ENCODE measurements at places on chromosomes 4 and X.

DNA sequence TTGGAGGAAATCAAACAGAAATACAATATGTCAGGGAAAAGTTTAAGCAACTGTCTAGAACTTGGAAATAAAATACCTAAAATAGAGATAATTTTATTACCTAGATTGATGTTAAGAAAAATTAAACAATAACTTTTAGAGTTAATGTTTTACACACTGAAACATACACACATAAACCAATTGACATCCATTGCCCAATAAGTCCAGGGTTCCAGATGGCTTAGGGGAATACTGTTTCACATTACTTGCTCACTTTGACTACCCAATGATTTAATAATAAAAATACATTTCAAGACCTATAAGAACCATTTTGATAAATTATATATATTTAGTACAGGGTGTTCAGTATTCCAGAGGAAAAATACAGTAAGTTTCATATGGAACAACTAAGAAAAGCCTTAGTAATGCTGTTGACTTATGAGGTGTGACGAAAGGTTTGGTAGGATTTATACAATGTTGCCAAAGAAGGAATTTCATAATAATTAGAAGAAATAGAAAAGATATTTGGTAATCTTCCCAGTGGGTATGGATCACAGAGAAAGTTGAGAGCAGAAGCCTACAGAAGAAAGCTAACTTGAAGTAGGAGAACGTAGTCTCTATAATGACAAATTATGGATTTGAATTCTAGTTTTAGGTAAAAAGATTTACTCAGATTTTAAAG is 23.0 kb upstream of the UGT2B4 start:
- no peak for DNase-seq

DNA sequence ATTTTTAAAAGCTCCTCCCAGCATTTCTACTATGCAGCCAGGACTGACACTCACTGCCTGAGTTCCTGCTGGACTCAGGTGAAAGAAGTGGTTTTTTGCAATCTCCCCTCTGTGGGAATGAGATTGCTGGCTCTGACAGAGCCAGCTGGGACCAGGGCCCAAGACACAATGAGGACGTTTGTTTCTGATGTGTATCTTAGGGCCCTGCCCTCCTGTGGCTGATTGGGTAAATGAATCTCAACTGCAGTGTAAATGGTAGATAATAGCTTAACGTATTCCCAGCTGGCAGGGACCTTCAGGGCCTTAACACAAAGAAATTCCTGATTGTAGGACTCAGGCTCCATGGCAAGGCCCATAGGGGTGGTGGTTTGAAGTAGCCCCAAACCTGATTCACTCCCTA is 85.8 kb upstream of the PRPS1 start:
- DNase-seq, result no peak

- DNase-seq, result no peak
These were observed 29.0 kb upstream of the CCNG2 start for GRCh38 chr4:77127837-77128621.

- DNase-seq, result no peak
These were observed 393.6 kb downstream of the GPAT3 start for GRCh38 chr4:83929550-83929949.

DNA sequence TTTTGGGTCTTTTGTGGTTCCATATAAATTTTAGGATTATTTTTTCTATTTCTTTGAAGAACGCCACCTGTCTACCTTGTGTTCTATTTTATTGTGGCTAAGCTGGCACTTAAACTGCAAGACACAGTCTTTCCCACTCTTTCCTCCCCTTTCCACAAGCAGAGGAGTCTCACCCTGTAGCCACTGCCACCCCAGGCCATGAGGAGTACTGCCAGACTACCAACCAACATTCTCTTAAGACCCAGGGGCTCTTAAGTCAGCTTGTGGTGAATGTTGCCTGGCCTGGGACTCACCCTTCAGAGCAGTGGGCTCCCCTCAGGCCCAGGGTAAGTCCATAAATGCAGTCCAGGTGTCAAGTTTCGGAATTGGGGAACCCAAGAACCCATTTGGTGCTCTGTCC is 58.0 kb upstream of the FMR1 start:
- DNase-seq, result no peak

GRCh38 chr4:124092101-124092500 is 620.4 kb downstream of the ANKRD50 start:
- DNase-seq, result no peak

- no peak for DNase-seq
These were observed 196.5 kb upstream of the SLC7A11 start for GRCh38 chr4:138438608-138439007.

DNA sequence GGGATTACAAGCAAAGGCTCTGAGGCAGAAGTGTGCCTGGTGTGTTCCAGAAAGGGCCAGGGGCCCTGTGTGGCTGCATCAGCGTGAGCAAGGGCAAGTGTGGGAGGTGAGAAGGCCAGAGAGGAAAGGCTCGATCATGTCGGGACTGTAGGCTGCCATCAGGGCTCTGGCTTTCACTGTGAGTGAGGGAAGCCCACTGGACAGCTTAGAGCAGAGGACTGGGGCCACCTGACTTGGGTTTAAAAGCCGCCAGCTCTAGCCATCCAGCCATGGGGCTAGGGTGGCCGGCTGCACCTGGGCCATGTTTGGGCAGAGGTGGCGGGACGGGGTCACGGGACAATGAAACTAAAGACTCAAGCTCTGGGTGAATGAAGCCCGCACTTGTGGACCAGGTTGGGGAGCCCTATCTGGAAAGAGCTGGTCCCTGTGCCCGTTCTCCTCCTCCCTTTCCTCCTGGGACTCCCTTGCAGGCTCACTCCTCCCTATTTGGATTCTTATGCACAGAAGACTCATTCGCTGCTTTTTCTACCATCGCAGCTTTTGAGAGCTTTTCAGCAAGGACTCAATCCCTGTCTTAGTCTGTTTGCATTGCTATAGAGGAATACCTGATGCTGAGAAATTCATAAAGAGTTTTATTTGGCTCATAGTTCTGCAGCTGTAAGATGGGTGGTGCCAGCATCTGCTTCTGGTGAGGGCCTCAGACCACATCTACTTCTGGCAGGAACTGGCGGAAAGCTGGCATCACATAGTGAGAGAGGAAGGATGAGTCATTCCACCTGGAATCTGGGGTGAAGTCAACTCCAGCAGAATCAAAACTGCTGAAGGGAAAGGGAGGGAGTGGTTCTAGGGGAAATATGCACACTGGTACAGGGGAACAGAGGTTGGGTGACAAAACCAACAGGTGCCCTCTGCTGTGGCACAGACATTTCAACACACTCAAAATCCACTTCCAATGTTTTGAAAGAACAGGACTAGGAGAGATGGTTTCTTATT is 15.3 kb downstream of the CTAG1B start:
- no peak for DNase-seq

DNA sequence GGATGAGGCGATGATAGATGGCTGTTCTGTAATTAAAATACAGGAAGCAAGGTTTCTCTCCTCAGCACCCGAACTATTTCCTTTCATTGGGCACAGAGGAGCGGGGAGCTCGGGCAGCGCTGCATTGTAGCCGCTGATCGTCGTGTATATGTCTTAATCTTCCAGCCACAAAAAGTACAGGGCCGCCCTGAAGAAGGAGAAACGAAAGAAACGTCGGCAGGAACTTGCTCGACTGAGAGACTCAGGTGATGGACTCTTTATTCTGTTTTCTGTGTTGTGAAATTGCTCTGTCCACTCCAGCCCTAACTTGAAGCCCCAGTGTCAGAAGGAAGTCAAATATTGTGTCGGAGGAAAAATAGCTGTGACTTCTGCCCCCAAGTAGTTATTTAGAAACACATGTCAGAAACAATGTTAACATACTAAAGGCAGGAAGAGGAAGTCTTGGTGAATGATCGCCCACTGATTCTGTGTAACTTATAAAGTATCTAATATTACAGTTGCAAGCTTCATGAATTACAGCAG is 546 bp downstream of the ZRSR2 start:
- peak; percentile 19 for DNase-seq

GRCh38 chrX:18702362-18703195 is 4.9 kb upstream of the PPEF1 start:
- no peak for DNase-seq

DNA sequence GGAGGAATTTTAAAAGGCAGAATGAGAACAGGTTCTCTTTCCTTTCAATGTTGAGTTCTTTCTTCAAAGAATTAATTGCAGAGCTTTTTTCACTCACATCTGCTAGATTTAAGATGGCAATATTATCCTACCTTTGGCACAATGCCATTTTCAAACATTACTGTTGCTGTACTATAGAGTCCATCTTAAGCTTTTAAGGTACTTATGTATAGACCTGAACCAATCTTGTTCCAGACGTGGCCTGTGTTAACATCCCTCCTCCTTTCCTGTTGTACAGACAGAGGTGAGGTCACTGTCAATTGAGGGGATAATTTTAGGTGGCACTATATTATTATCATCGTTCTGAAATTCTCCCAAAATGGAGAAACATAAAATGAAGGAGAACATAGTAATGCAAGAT is 53.0 kb upstream of the MYOZ2 start:
- DNase-seq, result no peak

GRCh38 chr4:49063670-49064069 is 77.6 kb downstream of the CWH43 start:
- no peak for DNase-seq

GRCh38 chr4:146159384-146160058 is 16.0 kb upstream of the LSM6 start:
- DNase-seq, result no peak

- no peak for DNase-seq
These were observed 370.9 kb downstream of the PRR32 start for GRCh38 chrX:127190381-127190780.

GRCh38 chr4:55791666-55792065 is 27.9 kb upstream of the EXOC1L start:
- DNase-seq, result no peak

DNA sequence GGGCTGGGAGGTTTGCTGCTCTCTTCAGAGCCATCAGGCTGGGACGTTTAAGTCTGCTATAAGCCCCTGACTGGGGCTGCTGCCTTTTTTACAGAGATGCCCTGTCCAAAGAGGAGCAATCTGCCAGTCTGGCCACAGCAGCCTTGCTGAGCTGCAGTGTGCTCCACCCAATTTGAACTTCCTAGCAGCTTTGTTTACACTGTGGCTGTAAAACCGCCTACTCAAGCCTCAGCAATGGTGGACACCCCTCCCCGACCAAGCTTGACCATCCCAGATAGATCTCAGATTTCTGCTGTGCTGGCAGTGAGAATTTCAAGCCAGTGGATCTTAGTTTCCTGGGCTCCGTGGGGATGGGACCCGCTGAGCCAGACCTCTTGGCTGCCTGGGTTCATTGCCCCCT is 40.7 kb downstream of the SPATA18 start:
- no peak for DNase-seq

DNA sequence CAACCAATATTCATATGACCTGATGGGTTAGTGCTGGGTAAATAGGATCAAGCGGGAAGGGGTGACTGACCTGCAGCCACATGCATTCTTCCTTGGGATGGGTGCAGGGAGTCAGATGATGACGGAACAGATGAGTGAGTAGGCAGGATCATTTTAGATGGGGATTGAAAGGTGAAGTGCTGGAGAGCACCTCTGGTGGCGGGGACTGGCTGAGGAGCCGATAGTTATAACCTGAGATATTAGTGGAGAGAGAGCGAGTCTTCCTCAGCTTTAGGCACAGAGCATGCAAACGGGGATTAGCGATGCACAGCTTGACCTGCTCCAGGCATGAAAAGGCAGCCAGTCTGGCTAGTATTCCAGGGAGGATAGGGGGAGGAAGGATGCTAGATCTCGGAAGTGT is 99.1 kb downstream of the AFF1 start:
- no peak for DNase-seq

DNA sequence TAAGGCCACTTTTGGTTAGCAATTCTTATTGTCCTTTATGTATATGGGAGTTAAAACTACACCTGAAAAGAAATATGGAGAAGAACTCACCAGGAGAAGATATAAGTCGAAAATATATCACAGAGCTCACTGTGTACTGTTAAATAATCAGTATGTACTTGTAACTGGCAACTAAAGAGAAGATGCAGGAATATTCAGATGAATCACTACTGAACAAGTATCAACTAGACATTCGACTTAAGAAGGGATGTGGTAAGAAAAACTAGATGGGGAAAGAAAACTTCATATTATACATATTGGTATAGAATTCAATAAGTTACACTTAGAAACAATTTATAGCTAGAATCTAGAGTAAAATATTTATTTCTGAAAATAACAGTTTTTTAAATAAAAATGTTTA is 230.0 kb downstream of the CAMK2D start:
- DNase-seq, result no peak

DNA sequence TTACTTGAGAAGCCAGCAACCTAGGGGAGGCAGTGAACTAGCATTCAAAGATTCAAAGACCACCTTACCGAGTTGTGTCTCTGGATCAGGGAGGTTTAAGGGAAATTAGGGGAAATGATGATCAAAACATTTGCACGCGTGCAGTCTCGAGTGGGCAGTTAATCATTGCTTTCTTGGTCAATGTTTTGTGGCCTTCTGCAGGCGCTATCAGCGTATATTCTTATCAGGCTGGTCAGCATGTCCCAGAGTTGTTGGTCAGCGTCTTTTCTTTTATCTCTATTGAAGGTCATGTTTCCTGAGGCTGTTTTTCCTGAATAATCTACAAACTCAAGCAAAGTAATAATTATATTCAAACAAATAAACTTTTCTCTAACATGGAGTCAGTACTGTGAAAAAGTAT is 84.0 kb upstream of the ZNF81 start:
- DNase-seq, result no peak

DNA sequence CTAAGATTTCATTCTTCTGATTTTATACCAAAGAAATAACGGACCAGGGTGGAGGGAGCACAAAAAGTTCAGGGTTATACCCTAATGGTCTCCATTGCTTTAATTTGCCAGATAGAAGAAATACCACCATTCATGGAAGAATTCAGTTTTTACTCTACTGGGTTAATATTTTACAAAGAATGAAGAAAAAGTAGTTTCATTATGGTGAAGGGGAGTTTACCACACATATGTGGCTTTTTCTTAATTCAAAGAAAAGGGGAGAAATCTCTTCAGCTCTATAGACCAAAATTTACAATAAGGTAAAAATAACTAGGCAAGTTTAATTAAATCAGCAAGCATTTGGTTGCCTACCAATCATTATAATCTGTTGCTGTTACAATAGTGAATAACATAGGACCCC is 37.6 kb downstream of the CASK start:
- no peak for DNase-seq

GRCh38 chr4:82293304-82293703 is 80.5 kb downstream of the HNRNPD start:
- no peak for DNase-seq

GRCh38 chrX:23937100-23937499 is 29.3 kb downstream of the CXorf58 start:
- no peak for DNase-seq

DNA sequence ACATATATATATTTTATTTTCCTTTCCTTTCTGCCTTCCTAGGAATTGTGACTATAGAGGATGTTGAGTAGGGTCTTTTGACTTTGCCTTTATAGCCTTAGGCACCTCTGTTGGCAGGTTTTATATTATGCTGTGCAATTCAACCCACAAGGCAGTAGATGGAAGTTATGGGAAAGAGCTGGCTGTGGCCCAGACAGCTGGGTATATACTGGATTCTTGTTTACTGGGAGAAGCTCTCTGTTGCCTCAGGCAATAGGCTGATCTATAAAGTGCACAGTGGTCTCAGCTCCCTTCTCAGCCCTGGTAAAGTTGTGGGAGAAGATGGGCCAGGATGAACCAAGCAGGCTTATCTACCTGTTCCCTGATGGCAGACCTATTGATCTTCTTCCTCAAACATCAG is 342.0 kb downstream of the GBA3 start:
- DNase-seq, result no peak
